GOT3 (cell line): ENCODE measurements at places on chromosomes 6 and 20.

DNA sequence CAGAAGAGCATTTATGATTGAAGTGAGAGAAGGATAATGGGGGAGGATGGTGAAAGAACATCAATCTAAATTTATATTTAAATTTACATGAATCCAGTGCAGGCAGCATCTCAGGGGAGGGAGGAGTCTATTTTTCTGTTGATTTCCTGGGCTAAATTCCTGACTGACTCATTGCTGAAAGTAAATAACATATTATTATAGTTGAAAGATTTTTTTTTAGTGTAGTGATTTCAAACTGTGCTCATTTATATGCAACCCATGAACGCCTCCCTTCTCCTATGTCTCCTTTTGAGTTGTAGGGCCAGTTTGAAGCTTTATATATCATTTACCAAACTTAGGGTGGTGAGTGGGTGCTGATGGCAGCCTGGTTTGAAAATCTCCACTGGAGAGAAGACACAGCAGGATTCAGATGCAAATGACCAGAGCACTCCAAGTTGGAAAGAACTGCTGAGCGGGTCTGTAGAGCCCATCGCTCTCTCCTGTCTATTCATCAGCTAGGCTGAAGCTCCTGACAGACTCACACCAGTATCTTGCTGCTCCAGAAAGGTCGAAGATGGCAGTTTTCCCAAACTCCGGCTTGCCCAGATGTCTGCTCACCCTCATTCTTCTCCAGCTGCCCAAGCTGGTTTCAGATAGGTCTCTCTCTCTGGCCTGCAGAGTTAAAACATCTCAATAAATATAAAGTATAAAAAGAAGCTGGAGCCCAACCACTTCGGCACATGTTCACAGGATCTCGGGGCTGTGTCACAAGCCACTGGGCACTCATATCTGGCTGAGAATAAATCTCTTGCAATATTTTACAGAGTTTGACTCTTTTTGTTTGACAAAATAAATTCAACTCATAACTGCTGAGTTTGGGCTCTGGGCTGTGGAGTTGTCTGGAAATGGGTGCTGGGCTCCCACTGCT is 18.3 kb downstream of the BTN2A1 start:
- DNase-seq, result no peak

- no peak for DNase-seq
Measured at GRCh38 chr20:14879020-14879697, 541.7 kb upstream of the FLRT3 start.

DNA sequence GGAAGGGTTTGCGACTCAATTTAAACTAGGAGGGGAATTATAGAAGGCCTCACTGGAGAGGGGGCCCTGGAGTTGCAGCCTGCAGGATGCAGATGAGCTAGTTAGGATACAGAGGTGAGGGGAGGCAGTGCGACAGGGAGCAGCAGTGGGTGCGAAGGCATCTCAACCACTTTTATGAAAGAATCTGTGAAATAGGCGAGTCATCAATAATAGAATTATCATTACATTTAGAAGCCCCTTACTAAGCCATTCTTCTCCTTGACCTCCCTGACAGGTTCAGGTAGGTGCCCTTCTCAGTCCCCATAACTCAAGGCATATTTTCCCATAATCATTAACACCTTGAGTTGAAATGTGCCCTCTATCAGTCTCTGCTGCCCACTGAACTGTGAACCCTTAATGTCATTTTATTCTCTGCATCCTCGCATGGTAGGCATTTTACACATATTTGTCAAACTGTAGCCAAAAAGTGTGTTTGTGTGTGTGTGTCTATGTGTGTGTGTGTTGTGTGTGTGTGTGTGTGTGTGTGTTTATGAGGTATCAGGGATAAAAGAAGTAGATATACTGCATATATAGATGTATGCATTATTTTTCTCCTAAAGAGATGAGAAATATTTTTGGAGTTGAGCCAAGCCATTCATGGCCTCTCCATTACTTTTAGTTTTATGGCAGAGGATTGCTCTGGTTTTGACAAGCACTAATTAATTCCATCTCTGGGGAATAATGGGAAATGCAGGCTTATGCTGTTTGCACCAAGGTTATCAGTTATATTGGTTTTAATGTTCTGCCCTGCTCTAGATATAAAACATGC is 898.8 kb downstream of the KIF16B start:
- no peak for DNase-seq

- DNase-seq, result no peak
Measured at GRCh38 chr6:35173044-35173426, 31.9 kb upstream of the TCP11 start.

- DNase-seq, result no peak
Measured at GRCh38 chr6:8026800-8027199, 37.4 kb downstream of the BLOC1S5 start.

- DNase-seq, result no peak
Measured at GRCh38 chr20:16283978-16284377, 289.3 kb downstream of the KIF16B start.
